ENCODE measurements at places on chromosomes 13 and 19.
A peak's percentile ranks its signal among the peaks of the same experiment; 100 is the strongest.

GRCh38 chr19:3455960-3456601, 24.2 kb downstream of the SMIM24 start:
- no peak for DNase-seq

- no peak for DNase-seq
Observed at GRCh38 chr13:40984668-40985366, 34.3 kb downstream of the ELF1 start.

DNA sequence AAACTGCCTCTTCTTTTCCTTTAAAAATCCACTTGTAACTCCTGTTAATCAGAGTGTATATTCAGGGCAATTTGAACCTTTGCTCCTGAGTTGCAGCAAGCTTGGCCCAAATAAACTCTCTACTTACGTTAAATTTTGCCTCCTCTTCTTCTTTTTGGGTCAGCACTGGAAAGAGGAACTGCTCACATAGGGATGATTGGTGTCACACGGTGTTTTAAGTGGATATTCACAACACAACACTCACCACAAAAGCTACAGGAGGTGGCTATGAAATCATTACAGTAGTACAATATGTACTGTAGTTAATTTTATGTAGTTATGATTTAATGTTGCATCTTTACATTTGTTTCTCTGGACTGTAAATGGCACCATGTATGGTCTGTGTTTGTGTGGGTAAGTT, 96.8 kb upstream of the DOCK9 start:
- no peak for DNase-seq

DNA sequence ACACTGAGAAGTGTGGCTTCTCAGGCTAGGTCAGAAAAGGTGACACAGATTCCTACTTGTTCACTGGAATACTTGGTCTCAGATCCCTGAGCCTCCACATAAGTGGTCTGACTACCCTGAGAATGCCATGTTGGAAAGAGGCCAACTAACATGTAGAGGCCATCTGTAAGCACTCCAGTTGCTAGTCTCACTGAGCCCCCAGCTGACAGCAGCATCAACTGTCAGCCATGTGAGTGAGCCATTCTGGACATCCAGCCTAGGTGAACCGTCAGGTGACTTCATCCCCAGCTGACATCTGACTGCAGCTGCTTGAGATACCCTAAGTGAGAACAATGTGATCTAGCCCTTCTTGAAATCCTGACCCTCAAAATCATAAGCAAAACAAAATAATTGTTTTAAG, 18.1 kb upstream of the ARL11 start:
- no peak for DNase-seq

DNA sequence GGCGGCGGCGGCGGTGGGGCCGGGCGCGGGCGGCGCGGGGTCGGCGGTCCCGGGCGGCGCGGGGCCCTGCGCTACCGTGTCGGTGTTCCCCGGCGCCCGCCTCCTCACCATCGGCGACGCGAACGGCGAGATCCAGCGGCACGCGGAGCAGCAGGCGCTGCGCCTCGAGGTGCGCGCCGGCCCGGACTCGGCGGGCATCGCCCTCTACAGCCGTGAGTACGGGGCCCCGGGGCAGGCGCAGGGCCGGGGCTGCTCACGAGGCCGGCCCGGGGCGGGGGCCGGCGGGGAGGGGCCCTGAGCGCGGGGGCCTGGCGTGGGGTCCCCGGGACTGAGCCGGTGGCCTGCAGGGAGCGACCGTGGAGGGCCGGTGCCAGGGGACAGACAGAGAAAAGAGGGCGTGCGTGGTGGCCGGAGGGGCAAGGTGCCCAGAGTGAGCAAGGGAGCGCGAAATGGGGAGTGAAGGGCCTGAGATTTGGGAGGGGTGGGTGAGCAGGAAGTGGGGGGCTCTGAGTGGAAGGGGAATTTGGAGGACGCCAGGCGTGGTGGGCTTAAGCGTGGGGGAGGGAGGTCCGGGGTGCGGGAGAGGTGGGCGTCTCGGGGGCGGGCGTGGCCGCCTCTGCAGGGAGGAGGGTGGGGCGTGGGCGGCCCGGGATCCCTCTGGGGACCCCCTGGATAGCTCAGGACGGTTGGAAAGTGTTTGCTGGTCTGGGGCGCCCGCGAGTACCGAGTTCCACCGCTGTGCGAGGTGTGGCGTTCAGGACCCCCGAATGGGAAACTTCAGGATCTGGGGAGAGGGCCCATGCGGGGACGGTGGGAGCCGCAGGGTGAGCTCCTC, 575 bp downstream of the CARM1 start:
- peak; percentile 42 for DNase-seq

- DNase-seq = no peak
Observed at GRCh38 chr19:44640518-44640917, 3.2 kb upstream of the PVR start.

- no peak for DNase-seq
Observed at GRCh38 chr13:91219201-91219600, 128.3 kb upstream of the MIR17HG start.

GRCh38 chr13:51327961-51328360, 11.5 kb upstream of the SERPINE3 start:
- no peak for DNase-seq

- no peak for DNase-seq
Observed at GRCh38 chr13:37375071-37375470, 223.5 kb downstream of the POSTN start.

GRCh38 chr19:28956961-28957360, 256.0 kb downstream of the UQCRFS1 start:
- no peak for DNase-seq

GRCh38 chr13:64704121-64704649, 2526.0 kb downstream of the PCDH9 start:
- no peak for DNase-seq

- DNase-seq = no peak
Observed at GRCh38 chr13:78659732-78660494, 958 bp upstream of the OBI1 start.

- no peak for DNase-seq
Observed at GRCh38 chr13:20053016-20053415, 94.5 kb downstream of the ZMYM2 start.

GRCh38 chr13:39496506-39496905, 106.5 kb downstream of the LHFPL6 start:
- DNase-seq = no peak

GRCh38 chr19:35030257-35031071, at the start of gene SCN1B:
Gene SCN1B, plus strand, starts transcription at chr19:35030470. Its CDS starts 351 bp downstream, at chr19:35030821.
- DNase-seq = peak; percentile 75

GRCh38 chr13:113777311-113778260, 18.6 kb downstream of the TMEM255B start:
- DNase-seq = no peak

DNA sequence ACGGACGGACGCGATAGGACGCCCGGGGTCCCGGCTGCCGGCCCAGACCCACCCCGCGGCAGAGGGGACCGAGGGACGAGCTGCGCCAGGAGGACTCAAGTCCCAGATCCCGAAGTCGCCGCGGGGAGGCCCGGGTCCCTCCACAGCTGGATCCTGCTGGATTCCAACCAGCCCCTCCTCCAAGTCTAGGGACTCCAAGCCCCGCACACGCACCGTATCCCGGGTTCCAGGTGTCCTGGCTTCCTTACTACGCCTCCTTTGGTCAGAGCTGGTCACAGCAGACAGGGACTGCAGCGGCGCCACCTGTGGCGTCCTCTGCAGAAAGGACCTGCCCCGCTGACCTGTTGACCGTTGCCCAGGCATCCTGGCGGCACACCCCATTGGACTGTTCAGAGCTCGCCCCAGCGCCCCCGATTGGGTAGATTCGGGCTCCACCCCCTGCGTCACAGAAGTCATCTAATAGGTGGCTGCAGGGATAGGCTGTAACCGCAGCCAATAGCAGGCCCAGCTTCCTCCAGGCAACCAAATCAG, 29.0 kb upstream of the ZNF709 start:
- no peak for DNase-seq

GRCh38 chr19:30374865-30375552, 2.8 kb downstream of the ZNF536 start:
- DNase-seq = no peak

DNA sequence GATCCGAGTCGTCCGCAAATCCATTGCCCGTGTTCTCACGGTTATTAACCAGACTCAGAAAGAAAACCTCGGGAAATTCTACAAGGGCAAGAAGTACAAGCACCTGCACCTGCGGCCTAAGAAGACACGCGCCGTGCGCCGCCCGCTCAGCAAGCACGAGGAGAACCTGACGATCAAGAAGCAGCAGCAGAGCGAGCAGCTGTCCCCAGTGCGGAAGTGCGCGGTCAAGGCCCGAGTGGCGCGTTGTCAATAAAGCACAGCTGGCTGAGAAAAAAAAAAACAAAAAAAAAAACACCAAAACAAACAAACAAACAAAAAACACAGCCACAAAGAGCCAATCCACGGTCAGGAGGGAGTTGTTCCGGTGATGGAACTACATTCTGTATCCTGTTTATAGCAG, 4.7 kb upstream of the GNA15 start:
- DNase-seq = no peak

GRCh38 chr19:28247243-28247642, 965.7 kb downstream of the UQCRFS1 start:
- DNase-seq = no peak

- DNase-seq = no peak
Observed at GRCh38 chr19:31347354-31347753, 1.9 kb downstream of the TSHZ3 start.

GRCh38 chr19:3179739-3180293, 1.2 kb downstream of the S1PR4 start:
- peak; percentile 58 for DNase-seq

DNA sequence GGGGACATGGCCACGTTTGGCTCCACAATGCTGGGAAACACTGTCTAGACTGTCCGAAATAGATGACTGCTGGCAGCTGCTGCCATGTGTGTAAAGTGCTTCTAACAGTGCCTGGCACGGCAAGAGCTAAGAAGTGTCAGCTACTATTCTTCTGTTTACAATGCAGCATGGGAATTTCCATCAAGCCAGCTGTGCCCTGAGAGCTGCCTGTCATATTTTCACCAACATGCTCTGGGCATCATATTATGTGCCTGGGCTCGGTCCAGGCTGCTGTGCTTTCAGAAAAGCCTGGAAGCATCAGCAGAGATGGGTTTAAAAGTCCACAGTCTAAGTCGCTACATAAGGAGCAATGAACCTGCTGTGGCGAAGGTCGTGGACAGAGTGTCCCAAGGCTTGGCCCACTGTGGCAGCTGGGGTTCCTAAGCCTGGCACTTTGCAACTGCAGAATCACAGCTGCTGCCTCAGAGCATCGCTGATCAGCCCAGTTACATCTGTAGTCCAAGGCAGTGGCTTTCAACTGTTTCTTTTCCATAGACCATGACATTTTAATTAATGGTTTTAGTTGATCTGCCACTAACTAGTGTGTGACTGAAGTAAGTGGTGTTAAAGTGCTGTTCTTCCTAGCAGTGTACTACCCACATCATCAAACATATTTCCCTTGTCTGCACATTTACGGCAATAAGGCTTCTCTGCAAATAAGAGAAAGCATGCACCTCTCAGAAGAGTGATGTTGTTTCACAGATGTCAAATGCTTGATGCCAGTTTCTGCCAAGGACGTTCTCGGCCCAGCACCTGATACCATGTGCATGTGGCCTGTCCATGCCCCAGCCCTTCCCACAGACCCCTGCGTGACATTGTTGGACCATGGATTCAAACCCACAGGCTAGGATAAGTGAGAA, 95.7 kb upstream of the C1QTNF9B start:
- DNase-seq = no peak

- DNase-seq = no peak
Observed at GRCh38 chr19:33071887-33072286, 7.2 kb upstream of the RHPN2 start.

DNA sequence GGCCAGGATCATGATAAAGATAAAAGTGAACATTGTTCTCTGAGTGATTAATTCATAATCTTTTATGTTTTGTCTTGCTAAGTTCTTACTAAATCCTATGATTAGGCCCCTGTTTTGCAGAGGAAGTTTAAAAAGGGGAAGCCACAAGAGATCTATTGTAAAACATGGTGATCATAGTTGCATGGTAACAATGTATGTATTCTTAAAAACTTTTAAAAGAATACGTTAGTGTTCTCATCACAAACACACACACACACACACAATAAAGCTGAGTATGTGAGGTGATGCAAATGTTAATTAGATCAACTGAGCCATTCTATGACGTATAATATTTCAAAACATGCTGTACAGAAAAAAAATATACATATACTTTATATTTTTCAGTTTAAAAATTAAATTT, 51.2 kb downstream of the MBD3L2B start:
- no peak for DNase-seq

- DNase-seq = no peak
Observed at GRCh38 chr13:103255587-103256301, 189.5 kb upstream of the SLC10A2 start.

DNA sequence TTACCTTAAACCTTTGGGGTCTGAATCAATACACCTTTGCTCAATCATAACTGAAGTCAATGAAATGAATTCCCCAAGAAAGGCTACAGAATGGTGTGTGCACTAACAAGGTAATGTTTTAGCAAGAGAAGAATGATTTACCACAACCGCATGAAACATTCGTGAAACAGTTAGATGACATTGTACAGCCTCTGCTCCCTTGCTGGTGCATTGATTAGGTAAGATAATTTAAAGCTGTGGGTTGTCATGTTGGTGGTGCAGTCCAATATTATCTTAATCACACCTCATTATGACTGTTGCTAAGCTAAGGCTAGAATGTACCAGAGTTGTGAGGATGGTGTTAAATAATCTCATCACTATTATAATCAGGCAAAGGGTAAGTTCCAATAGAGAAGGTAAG, 1673.2 kb upstream of the PRR20A start:
- DNase-seq = no peak

DNA sequence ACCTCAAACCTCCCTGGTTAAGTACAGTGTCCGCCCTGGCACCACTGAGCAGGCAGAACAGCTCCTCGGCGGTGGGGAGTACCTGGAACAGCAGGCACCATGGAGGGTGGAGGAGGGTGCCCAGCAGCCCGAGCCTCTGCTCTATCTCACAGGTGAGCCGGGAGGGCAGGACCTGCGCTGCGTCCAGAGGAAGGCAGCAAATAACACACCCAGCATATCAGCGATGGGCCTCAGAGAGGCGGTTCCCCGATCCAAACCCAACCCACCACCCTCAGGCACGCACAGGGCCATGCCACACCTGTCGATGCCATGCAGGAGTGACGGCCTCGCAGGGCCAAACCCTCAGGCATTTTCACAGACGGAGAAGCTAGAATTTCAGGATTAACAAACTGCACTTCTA, 11.8 kb downstream of the PEPD start:
- DNase-seq = no peak

GRCh38 chr19:13260883-13261653, 110.9 kb downstream of the IER2 start:
- DNase-seq = no peak

- no peak for DNase-seq
Observed at GRCh38 chr19:3968556-3969434, 2.1 kb downstream of the DAPK3 start.

Data from activated naive CD4-positive, alpha-beta T cell treated with anti-CD3 and anti-CD28 coated beads, Interleukin-2, amount 50 U/mL, for 16 hours (primary cell).